GM23248 (cell line): ENCODE measurements at places on chromosomes 2 and 18.

DNA sequence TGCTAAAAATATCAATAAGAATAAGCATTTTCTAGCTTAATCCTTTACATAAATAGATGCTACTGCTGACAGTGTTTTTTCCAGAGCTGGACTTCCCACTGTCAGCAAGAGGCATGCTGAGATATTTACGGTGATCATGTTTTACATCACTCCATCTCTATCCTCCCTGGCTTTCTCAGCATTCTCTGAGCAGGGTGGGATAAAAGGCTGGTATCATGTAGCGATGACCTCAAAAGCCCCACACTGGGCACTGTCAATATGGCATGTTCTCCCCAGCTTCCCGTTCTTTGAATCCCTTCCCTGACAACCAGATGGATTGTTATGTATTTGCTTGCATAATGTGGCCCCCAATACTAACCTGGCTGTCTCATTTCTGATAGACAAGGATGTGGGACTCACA, 83.2 kb upstream of the EPHA4 start:
- DNase-seq, result no peak

- no peak for DNase-seq
These were observed 181.6 kb downstream of the MYCN start for GRCh38 chr2:16121986-16122390.

DNA sequence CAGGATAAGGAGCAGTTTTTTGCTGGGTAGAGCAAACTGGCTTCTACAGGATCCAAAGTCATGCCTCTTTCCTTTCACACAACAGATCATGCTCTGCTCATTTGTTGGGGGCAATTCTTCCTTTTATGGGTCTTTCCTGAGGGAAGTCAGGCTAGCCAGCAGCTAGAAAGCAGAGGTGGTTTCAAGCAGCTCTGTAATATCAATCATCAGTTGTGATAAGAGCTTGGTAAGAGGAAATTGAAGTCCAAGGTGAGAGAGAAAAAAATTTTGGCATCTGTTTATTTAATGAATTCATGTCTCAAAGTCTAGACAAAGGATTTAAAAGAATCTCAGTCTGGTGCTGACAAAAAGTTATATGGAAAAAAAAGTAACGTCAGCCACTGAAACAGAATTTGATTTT, 6.2 kb downstream of the TMEM87B start:
- no peak for DNase-seq

DNA sequence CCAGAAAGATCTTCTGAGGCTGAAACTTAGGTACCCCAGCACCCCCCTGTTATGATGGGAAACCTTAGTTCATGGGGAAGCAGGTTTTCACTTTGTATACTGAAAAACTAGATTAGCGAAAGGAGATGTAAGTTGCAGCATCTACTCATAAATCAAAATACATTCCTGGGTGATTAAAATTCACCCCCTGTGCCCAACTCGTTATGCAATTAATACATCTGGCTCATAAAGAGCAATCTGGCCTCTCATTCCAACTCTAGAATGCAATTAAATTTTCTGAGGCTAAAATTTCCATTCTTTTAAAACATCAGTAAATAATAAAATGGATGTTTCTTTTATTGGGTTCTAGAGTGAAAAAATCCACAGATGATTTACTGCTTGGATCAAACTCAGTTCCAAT, 110.9 kb upstream of the BZW1 start:
- no peak for DNase-seq

GRCh38 chr2:219446101-219446504, 11.5 kb downstream of the SPEG start:
- DNase-seq, result peak; percentile 78

DNA sequence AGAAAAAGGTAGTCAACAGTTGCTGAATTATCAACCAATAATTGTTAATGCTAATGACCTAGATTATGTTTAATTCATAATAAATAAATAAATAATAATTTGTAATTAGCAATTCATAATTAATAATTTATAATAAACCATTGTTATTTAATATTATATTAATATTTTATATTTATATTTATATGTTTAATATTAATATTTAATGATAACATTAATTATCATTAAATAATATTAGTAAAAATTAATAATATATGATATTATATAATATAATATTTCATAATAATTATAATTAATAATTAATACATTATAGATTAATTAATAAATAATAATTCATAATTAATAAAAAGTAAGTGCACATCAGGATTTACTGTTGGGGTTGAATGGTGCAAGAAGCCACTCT, 389.4 kb upstream of the RGPD4 start:
- no peak for DNase-seq

GRCh38 chr2:195532255-195532627, 124.8 kb upstream of the SLC39A10 start:
- peak; percentile 33 for DNase-seq

DNA sequence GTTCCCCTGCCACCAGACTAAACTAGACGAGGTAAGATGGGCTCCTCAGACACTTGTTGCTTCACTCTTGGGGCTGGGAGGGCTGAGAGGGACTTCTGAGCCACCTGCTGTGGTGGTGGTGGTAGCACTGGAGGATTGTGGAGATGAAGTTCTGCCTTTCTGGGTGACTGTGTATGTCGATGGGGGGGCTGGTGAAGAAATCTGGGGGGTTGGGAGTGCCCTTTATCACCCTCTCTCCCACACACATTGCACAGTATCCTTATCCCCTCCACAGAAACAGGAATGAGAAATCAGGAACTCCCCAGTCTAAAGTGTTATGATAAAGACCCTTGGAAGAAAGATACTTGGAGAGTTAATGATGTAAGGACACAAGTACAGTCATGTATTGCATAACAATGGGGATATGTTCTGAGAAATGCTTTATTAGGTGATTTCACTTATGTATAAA, 38.5 kb downstream of the HK2 start:
- DNase-seq, result peak; percentile 47

DNA sequence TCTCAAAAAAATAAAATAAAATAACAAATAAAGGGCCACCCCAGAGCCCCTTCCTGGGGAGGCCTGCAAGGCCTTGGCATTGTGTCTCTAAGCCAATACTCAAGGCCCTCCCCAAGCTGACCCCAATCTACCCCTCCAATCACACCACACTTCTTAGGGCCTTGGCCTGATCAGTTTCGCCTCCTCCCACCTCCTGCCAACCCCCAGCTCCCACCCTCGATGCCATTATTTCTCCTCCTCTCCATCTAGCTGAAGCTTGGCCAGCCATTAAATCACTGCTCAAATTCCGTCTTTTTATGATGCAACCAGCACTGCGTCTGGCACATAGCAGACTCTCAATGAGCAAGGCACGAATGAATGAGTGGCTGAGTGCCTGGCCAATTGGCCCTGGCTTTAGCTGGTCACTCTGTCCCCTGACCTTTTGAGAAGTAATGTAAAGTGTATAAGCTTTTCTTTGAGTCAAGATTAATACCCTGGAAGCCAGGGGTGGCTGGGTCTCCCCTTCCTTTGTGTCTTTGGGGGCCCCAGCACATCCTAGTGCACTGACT, 55.9 kb downstream of the SMAD7 start:
- no peak for DNase-seq

DNA sequence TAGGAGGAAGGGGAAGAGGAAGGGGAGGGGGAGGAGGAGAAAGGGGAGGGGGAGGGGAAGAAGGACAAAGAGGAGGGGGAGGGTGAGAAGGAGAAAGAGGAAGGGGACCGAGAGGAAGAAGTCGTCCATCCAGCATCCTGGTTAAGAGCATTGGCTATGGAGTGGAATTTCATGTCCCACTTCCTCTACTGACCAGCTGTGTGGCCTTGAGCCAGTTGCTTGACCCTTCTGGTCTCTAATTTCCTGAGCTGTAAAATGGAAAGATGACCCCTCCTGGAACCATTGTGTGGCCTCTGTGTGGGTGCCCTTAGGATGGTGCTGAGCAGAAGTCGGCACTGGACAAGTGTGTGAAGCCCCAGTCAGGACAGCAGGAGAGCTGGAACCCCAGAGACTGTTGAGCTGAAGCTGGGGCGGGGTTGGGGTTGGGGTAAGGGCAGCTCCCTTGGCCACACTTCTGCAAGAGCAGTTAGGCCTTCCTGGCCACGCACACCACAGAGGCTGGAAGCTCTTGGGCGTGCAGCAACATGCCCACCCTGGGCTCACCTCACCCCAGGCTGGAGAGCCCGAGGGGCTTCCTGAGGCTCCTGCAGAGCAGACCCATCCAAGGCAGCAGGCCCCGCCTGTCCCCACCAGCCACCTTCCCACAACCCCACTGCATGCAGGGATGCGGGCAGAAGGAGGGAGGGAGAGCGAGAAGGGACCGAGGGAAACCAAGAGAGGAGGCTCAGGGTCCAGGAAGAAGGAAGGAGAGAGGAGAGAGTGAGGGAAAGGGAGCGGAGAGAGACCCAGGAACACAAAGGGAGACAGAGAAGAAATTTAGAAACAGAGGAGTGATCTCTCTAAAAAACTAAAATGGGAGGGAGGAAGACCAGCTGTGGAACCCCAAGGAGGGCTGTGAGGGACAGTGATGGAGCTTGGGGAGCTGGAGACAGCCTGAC, 16.2 kb downstream of the ADRA2B start:
- no peak for DNase-seq

- peak; percentile 16 for DNase-seq
These were observed 90.3 kb downstream of the PRPF40A start for GRCh38 chr2:152626911-152627339.

DNA sequence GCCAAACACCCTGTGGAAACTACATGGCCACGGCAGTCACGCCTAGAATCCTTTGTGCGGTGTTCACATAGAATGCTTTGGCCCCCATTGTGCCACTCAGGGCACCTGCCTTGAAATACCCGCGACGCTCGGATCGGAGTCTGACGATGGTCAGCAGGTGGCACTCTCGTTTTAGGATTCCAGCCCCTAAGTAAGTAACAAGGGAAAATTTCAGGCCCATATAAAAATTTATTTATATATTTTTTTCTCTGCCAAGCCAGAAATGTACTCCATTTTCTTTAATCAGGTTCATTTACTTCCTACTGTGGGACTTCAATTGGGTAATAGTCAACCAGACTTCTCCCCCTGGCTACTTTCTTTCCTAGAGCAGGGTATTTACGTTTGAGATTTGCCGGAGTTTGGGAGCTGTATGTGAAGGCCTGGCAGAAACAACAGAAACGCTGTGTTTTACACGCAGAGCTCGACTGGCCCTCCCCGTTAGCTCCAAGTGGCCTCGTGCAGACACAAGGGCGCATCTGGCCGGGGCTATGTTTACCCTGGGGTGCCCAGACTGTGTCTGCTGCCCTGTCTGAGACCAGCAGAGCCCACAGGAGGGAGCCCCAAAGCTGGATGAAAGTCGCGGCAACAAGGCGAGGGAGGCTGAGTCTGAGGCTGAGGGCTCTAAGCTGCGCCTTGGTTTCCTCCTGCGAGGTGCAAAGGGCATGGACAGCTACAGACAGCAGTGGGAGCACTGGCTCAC, 41.6 kb downstream of the LRRC30 start:
- peak; percentile 86 for DNase-seq

GRCh38 chr2:98849113-98849512, 86.9 kb downstream of the CRACDL start:
- DNase-seq, result peak; percentile 16

GRCh38 chr2:190500054-190500502, 34.4 kb downstream of the NEMP2 start:
- no peak for DNase-seq

DNA sequence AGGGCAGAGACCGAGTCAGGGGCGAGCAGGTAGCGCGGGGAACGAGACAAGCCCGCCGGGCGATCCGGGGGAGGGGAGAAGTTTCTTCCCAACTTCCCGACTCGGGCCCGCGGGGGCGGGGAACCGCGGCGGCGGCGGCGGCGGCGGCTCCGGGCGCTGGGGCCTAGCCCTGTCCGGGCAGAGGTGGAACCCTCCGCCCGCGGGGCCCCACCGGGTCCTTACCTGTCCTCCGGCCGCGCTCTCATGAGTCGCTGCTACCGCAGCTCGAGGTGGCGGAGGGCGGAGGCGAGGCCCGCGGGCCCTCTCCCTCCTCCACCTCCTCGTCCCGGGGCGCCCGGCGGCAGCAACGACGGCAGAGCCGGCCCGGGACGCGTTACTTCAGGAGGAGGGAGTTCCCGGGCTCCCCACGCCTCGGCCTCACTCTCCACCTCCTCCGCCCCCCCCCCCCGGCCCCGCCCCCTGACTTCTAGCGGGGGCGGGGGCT, at the start of gene YES1:
YES1 (minus strand) TSS at position 351 of the 484 bp plus-strand sequence. CDS start 55,415 bp downstream, outside the sequence.
- peak; percentile 86 for DNase-seq

DNA sequence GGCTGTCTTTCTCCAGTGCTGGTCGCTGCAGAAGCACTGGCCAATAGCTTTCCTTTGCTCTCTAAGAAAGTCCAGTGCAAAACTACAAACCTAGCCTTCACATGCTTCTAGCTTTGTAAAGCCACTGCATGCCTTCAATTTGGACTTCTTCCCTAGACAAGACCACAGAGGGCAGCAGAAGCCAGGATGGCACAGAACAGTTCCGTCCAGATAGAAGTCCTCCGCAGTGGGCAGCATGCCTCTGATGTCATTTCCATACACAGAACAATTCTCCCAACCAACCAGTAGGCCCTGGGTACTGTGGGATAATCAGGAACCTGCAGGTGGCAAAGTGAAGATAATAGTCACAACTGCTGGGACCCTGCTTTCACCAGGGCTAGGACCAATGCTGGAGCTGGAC, 3.3 kb downstream of the ST6GAL2 start:
- no peak for DNase-seq

DNA sequence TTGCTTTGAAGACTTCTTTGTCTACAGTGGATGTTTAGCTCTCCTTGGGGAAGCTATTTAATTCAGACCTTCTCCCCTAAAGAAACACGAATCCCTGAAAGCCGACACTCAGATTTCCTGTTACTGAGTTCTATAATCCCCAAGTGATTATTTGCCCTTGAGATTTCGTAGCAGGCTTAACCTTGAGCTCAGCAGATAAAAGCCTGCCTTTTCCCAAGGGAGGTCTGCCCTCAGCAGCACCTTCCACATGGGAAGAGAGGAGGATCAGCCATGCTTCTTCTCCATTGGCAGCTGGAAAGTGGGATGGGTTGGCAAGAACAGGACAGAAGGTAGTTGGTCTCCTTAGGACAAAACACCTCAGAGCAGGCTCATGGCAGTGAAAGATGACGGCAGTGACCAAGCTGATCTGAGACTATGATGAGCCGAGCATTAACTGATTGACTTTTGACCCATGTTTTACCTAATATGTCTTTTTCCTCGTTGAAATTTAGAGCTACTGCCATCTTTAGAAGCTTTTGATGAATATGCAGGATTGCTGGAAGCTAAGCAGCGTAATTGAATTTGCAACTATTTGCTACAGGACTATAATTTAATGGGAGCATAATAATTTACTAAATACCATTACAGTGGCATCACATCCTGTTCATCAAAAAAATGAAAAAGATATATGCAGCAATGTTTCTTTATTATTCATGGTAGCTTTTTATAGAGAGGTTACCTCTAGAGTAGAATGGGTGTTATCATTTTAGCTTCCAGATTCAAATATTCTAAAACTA, 511.1 kb upstream of the ID2 start:
- DNase-seq, result no peak

GRCh38 chr2:141630407-141630930, 500.3 kb downstream of the LRP1B start:
- DNase-seq, result no peak

- no peak for DNase-seq
These were observed 24.8 kb downstream of the BMPR2 start for GRCh38 chr2:202400941-202401340.
